Natural killer cell (primary cell): ENCODE measurements at places on chromosomes 2 and 18. TPM values are rescaled to one million over a fixed set of nuclear protein-coding genes. Genes with fewer than 3 reads are reported as not detected.

The ACVR1C gene
- total RNA-seq = 0.19 TPM

The PMAIP1 gene
- total RNA-seq = 264 TPM

The DLX2 gene
- 0.84 TPM for total RNA-seq

The GDF7 gene
- total RNA-seq = 0.05 TPM

The RAB6C gene
- total RNA-seq = not detected

The LYPD6B gene
- not detected for total RNA-seq

The IKZF2 gene
- total RNA-seq = 162 TPM

The GCC2 gene
- total RNA-seq = 110 TPM

The DPYSL5 gene
- not detected for total RNA-seq

The VIT gene
- total RNA-seq = 1.9 TPM

The EGR4 gene
- total RNA-seq = 1.1 TPM

The DNAH7 gene
- total RNA-seq = not detected

The CIB4 gene
- not detected for total RNA-seq

The CHRND gene
- total RNA-seq = not detected

The C2orf74 gene
- total RNA-seq = 5.7 TPM

The QPCT gene
- 0.38 TPM for total RNA-seq

The BCL11A gene
- total RNA-seq = 3.0 TPM

The POTEC gene
- total RNA-seq = not detected

The ALLC gene
- not detected for total RNA-seq

The TTR gene
- total RNA-seq = not detected

The ST8SIA5 gene
- not detected for total RNA-seq

The ANKZF1 gene
- total RNA-seq = 100 TPM

The FAM237A gene
- total RNA-seq = not detected

The L3MBTL4 gene
- 27.9 TPM for total RNA-seq

The ANKRD29 gene
- total RNA-seq = 0.35 TPM

The ALMS1 gene
- 22.9 TPM for total RNA-seq

The FEV gene
- total RNA-seq = not detected
